Left lobe of liver (tissue), 2 donors: ENCODE measurements at places on chromosomes 3 and 15. TPM values are rescaled to one million over a fixed set of nuclear protein-coding genes. Genes with fewer than 3 reads are reported as not detected.

DNA sequence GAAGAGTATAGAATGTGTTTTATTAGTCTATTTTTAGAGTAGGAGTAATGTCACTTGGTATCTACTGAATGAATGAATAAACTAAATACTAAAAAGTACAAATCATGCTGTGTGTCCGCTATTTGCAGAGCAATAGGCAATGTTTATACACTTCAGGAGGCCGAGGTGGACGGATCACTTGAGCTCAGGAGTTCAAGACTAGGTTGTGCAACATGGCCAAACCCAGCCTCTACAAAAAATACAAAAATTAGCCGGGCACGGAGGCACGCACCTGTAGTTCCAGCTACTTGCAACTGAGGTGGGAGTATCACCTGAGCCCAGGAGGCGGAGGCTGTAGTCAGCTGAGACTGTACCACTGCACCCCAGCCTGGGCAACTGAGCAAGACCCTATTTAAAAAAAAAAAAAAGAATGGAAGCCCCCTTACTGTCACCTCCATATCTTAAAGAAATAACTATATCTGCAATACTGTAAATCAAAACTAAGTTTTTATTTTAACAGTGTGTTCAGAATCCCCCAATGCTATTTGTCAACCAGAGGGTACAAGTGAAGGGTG, 98.4 kb downstream of the DHX30 start:
- DNase-seq = no peak

The ADAM10 gene
- total RNA-seq = 36.6 TPM

- DNase-seq = no peak
Measured at GRCh38 chr3:176916777-176917176, 280.5 kb downstream of the TBL1XR1 start.

The CSTA gene
- total RNA-seq = 8.8 TPM

GRCh38 chr3:54647721-54648120, 280.1 kb downstream of the LRTM1 start:
- DNase-seq = no peak

GRCh38 chr3:148146947-148147826, 550.5 kb upstream of the AGTR1 start:
- no peak for DNase-seq

DNA sequence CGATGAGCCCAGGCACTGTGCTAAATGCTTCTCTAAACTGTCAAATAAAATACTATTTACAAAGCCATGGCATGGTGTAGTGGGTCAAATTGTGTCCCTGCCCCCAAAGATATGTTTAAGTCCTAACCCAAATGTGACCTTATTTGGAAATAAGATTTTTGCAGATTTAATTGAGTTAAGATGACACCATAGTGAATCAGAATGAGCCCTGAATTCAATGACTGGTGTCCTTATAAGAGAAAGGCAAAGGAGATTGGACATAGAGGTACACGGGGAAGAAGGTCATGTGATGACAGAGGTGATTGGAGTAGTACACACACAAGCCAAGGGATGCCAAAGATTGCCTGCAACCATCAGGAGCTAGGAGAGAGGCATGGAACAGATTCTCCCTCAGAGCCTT, 121.6 kb upstream of the VEPH1 start:
- no peak for DNase-seq

GRCh38 chr3:142726017-142726416, 2.2 kb downstream of the TRPC1 start:
- no peak for DNase-seq

The MRPL47 gene
- total RNA-seq = 11.1 TPM

GRCh38 chr3:139353920-139354556, 10.2 kb downstream of the MRPS22 start:
- no peak for DNase-seq

The DOCK3 gene
- not detected for total RNA-seq

DNA sequence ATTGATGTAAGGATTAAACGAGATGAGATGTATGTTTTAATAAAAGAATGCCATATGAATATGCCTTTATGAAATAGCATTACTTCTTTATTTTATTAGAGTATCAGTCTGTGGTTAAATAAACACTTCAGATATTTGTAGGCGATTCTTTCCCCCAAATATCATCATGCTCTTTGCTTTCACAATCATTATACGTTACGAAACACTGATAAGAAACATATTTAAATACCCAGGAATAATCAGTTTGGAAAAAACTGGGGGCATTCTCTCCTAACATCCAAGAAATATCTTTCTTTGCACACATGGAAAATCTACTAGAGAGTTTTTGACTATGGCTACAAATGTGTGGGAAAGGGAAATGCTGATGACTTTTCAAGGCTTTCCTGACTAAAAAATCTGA, 4.4 kb upstream of the PLAAT1 start:
- no peak for DNase-seq

DNA sequence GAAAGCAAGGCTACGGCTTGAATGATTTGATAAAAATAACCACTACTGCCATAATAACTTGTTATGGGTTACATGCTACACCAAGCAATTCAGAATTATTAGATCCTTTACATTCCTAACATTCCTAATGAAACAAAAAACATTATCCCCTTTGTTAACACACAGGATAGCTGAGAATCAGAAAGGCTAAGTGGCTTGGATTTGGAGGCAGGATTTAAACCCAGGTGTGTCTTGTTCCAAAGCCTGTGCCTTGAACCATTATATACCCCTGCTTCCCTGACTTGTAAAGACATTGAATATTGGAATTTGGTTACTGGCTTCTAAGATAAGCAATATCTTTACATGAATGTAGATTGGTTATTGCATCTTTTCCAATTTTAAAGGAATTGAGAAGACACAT, 417.1 kb upstream of the GOLIM4 start:
- DNase-seq = no peak

DNA sequence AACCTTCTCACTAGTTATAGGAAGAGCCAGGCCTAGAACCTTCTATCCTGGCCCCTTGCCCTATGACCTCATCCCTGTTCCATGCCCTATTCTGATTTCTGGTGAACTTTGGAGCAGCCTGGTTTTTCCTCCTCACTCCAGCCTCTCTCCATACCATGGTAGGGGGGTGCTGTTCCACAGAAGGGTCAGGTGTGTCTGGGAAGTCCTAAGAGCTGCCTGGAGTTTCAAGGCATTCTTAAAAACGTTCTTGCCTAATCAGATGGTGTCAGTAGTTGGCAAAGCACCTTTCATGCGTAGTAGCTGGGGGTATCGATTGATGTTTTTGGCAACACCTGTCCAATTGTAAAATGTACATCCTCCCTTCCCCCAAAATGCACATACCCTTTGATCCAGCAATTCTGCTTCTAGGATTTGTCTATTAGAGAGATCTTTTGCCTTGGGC, 16.8 kb upstream of the ALPK3 start:
- DNase-seq = peak; percentile 75

- peak; percentile 98 for DNase-seq
Measured at GRCh38 chr3:52278510-52279069, at the start of gene WDR82. Gene WDR82 (minus strand): TSS chr3:52278649. CDS start chr3:52278361, 288 bp downstream.

GRCh38 chr3:195895861-195896360, 12.4 kb downstream of the TNK2 start:
- DNase-seq = peak; percentile 70

DNA sequence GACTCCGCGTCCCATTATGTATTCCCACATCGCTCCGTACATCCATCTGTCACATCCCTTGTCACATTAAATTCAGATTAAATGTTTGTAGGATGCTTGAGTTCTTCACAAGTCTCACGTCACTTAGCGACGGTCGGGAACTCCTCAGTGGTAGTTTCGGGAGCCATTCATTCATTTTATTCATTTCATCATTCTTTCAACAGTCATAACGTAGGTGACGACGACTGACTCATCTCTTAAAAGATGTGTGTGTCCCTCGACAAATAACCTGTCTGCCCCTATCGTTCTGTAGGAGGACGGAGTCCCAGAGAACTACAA, 272 bp upstream of the SRPRB start:
- DNase-seq = no peak

GRCh38 chr3:135622656-135623055, 342.9 kb upstream of the PPP2R3A start:
- DNase-seq = no peak

DNA sequence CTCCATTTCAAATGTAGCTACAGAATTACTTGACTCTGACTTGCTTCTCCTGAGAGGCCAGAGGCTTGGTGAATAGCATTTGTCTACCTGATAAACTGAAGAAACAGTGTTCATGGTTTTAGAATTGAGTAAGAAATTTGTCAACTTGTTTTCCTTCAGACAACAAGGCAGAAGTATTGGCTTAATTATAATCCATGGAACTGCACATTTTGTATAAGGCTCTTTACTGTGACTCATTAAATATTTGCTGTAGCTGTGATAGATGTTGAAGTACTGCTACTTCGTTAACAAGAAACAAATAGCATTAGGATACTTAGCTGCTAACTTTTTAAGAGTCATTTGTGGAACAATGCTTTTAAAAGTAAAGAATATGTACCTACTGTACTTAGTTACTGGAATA, 4.6 kb downstream of the UNC13C start:
- no peak for DNase-seq

The RTP3 gene
- total RNA-seq = 28.6 TPM

- no peak for DNase-seq
Measured at GRCh38 chr15:78671626-78672211, 30.7 kb upstream of the CHRNB4 start.

DNA sequence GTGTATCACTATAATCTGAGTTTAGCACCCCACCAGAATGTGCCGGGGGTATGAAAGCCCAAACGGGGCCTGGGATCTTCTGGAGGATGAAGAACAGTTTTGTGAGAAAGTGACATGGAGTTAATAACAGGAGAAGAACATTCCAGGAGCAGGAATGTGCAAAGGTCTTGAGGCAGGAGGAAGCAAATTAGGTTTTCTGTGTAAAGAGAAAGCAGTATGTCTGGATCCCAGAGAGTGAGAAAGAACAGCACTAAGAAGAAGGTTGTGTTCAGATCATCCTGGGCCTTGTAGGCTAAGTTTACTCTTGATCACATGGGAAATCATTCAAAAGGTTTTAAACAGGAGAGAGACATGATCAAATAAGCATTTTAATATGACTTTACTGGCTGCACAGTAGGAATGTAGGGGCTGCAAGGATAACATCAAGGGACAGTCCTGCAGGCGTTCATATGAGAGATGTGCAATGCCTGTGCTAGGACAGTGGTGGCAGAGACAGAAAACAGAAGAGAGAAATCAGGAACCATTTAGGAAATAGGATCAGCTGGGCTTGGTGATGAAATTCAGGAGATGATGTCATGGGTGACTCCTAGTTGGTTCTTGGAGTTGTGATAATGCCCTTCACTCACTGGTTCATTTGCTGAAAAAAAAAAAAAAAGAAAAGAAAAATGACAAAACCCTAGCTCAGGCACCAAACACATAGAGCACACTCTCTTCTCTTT, 113.5 kb downstream of the TNIK start:
- DNase-seq = no peak

DNA sequence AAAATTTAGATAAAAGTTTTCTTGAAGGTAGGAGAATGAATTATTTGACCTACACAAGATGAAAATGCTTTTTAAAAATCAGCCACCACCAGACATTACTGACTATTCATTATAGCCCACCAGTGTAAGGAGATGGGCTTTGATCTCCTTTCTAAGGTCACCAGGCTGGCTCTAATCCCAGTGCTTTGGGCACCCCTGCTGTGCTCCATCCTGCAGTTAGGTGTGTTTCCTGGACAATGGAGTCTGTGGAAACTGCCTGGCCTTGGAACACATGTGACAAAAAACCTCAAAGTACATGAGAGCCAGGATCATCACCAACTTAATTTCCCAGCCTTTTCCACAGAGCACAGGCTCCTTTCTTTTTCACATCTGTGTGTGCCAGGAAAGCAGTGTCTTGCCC, 260.9 kb downstream of the CHST2 start:
- DNase-seq = no peak

The CLDN1 gene
- 109 TPM for total RNA-seq

GRCh38 chr3:144839991-144840390, 868.4 kb downstream of the DIPK2A start:
- DNase-seq = no peak

The PRTG gene
- 0.23 TPM for total RNA-seq

- DNase-seq = no peak
Measured at GRCh38 chr3:13537909-13538296, 11.0 kb upstream of the FBLN2 start.

DNA sequence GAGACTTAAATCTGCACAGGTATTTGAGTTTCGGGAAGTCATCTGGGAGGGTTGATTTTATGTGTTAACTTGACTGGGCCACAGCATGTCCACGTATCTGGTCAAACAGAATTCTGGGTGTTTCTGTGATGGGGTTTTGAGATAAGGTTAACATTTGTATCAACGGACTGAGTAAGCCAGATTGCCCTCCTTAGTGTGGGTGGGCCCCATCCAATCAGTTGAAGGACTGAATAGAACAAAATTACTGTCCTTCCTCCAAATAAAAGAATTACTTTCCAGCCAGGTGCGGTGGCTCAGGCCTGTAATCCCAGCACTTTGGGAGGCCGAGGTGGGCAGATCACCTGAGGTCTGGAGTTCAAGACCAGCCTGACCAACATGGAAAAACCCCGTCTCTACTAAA, 399.3 kb downstream of the MAGI1 start:
- no peak for DNase-seq

The LCTL gene
- total RNA-seq = not detected

The BCL6 gene
- 30.8 TPM for total RNA-seq

- no peak for DNase-seq
Measured at GRCh38 chr3:124459678-124460077, 270.6 kb upstream of the UMPS start.

GRCh38 chr3:120604382-120604781, 8.2 kb downstream of the NDUFB4 start:
- no peak for DNase-seq

- no peak for DNase-seq
Measured at GRCh38 chr3:73781541-73781940, 156.8 kb upstream of the PDZRN3 start.

The RAB27A gene
- total RNA-seq = 16.7 TPM

GRCh38 chr3:39168156-39168780, 14.9 kb upstream of the CSRNP1 start:
- no peak for DNase-seq

- no peak for DNase-seq
Measured at GRCh38 chr15:31324186-31324585, 2.4 kb upstream of the KLF13 start.

DNA sequence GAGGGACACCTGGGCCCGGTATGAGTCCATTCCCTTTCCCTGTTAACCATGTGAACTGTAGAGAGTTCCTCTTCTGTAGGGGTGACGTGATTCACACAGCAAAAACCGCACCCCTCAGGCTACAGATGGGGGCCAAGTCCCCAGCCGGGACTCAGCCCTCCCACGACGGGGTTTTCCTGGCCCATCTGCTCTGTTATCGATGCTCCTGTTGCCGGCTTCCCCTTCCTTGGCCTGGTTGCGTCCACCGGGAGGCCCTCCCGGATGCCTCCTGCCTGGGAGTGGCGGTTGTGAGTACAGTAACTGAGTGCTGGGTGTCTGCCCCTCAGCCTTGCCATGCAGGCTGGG, 817 bp upstream of the PLXNA1 start:
- DNase-seq = no peak

DNA sequence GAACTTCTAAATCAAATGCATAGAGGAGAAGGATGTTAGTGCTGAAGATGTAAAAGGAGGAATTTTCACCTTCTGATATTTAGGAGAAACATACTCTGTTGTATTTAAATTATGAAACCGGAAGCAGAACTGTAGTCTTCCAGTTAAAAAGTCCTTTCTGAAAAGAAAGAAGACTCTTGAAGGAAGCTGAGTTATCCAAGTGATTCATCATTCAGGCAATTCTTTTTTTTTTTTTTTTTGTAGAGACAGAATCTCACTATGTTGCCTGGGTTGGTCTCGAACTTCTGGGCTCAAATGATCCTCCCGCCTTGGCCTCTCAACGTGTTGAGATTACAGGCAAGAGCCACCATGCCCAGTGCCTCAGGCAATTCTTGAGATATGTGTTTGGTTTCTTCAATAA, 424.8 kb upstream of the TPM1 start:
- DNase-seq = no peak

- no peak for DNase-seq
Measured at GRCh38 chr3:100210772-100211135, 50.0 kb upstream of the TBC1D23 start.
